ENCODE measurements at places on chromosomes 6 and 20. TPM values are rescaled to one million over a fixed set of nuclear protein-coding genes. Genes with fewer than 3 reads are reported as not detected.

TSBP1 gene
- not detected for polyA plus RNA-seq

CTAGE9 gene
- polyA plus RNA-seq = not detected

DNA sequence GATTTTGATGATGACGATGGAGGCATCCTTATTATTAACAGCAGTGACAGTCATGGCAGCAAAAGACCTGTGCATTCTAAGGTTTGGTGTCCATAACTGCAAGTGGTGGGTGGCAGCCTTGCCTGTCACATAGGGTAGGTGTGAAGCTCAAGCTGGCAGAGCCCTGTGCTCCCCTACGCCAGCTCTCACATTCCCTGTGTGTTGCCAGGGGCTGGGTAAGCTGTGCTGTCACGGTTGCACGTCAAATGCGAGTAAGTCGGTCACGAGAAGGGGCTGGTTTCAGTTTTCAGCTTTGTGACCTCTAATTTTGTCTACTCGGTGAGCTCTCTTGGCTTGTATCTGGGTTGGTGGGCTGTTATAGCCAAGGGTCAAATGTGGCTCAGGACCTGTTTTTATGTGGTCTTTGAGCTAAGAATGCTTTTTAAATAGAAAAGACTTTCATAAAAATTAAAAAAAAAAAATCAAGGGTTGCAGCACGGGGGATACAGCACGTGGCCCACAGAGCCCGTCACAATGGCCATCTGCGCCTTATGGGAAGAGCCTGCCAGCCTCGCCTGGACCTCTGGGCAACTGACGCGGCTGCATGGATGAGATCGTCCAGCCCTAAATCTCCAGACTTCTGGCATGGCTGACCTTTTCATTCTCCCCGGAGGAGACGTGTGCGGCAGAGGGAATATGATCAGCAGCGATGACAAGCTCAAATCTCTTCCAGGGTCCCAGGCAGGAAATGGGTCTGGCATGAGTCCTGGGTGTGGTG is 148.5 kb downstream of the PHACTR3 start:
- no peak for DNase-seq

GRCh38 chr6:154341336-154341735 is 15.3 kb downstream of the IPCEF1 start:
- no peak for DNase-seq

- no peak for DNase-seq
Observed at GRCh38 chr20:33840160-33840559, 29.0 kb downstream of the CHMP4B start.

GRCh38 chr6:142679907-142680700 is 264.9 kb downstream of the HIVEP2 start:
- no peak for DNase-seq

GRCh38 chr6:33633462-33634158 is 12.5 kb downstream of the ITPR3 start:
- DNase-seq = no peak

DNA sequence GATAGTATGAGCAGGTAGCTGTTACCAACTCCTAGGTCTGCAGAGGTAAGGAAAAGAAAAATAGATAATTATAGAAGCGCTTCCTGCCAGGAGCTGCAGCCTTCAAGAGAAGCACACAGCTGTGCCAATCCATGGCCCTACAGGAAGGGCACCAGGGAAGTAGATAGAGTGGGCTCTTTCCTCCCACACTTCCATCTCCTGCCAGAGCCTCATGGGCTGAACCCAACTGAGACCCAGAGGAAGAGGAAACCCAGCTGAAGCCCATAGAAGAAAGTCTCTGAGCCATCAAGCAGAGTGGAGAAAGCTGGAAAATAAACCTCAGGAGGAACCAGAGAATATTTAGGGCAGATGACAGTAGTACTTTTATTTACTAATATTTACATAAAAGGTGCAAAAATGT is 146.7 kb upstream of the ATXN1 start:
- no peak for DNase-seq

Measured in muscle of back (tissue), 13 donors.